ENCODE measurements at places on chromosomes 13 and 19. TPM values are rescaled to one million over a fixed set of nuclear protein-coding genes. Genes with fewer than 3 reads are reported as not detected.
A peak's percentile ranks its signal among the peaks of the same experiment; 100 is the strongest.

FCHO1 gene
- 29.5 TPM for total RNA-seq

DNA sequence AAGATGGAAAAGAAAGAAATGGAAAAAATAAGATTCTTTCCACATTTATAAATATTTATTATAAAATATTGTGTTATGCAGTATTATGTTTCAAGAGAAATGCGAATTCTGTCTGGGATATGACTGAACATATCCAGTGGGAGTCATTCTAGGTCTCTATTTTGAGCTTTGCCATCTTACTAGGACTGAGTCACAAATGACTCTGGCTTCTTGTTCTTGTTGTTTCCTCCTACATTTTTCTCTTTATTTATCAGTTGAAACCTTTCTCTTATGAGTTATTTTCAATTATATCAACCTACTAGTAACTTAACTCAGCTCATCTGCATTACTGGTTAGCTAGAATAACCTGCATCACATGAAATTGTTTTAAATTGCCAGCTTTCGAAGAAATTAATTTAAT is 1247.3 kb downstream of the SLITRK1 start:
- peak; percentile 11 for DNase-seq

DNA sequence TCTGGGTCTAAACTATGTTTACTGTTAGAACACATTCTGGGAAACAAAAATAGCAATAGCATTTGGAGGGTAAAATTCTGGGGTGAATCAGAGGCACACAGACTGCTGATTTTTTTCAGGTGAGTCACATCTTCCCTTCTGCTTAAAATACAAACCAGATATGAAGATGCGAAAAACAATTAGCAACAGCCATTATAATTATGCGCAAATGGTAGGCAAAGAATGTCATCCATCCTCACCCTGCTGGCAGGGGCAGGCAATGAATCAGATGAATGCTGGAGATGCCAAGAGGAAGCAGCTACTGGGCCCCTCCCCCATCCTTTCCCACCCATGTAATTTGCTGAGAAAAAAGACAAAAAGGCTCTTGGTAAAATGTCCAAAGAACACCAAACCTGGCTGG is 282.9 kb downstream of the KLF5 start:
- peak; percentile 46 for DNase-seq

GRCh38 chr19:33219261-33219815 is 6.3 kb downstream of the SLC7A10 start:
- DNase-seq = no peak

DNA sequence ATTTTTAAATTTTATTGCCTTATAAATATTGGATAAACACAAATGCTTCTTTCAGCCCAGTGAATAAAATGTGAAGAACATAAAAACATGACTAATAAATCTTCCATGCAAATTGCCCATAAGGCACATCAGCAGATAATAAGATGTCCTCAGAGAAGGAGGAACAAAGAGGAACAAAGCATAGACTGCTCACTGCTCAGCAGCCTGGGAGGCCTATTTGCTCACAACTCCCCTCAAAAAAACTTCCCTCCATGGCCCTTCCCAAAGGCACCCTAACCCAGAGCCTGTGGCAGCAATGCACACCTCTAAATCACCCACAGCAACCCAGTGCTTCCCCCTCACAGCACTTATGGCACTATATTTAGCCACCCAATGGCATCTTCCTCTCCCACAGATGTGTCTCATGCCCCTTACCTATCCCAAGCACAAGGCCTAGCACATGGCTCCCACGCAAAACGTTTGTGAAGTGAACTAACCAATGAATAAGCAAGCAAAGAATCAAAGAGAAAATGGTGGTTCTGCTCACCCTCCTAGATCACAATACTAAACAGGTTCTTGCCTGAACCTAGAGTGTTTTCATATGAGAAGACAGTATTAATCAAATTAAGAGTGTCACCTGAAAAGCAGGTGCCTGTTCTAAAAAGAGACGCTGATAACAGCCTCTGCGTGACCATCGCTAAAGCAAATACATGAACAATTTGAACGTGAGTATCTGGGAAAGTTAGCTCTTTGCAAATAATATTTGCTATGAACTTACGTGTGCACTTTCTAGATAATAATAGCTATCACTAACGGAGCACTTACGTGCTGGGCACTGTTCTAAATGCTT is 96.9 kb downstream of the TBC1D4 start:
- no peak for DNase-seq

SPC24 gene
- total RNA-seq = 142 TPM

DNA sequence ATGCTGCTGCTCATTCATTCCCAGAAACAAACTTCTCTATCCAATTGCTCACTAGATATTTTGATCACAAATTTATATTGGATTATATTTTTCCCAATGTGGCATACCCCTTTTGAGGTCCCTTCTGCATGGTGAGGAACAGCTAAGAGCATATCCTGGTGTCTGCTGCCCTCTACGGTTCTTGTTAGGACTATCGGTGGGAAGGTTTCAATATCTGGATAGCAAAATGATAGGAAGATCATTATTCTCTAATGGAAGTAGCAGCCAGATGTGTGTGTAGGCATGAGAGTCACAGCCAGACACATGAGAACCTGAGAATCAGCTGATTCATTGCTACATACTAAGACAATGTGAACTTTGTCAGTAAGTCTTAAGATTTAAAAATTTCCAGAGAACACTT is 1422.4 kb upstream of the MIR17HG start:
- DNase-seq = peak; percentile 53
